ENCODE measurements at places on chromosomes 16 and 17.

GRCh38 chr16:72590151-72590937 is 418.4 kb upstream of the PMFBP1 start:
- DNase-seq: no peak

DNA sequence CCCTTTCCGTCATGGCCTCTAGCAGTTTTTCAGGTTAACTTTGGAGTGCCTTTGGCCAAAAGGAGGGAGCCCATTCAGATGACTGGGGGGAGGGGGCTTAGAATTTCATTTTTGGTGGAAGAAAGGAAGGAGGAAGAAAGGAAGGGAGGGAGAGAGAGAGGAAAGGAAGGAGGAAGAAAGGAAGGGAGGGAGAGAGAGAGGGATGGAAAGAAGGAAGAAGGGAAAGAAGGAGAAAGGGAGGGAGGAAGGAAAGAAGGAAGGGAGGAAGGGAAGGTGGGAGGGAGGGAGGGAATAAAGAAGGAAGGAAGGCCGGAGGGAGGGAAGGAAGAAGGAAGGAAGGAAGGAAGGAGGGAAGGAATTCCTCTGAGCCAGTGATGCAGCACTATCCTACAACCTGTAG is 25.7 kb downstream of the MMP15 start:
- DNase-seq: no peak

DNA sequence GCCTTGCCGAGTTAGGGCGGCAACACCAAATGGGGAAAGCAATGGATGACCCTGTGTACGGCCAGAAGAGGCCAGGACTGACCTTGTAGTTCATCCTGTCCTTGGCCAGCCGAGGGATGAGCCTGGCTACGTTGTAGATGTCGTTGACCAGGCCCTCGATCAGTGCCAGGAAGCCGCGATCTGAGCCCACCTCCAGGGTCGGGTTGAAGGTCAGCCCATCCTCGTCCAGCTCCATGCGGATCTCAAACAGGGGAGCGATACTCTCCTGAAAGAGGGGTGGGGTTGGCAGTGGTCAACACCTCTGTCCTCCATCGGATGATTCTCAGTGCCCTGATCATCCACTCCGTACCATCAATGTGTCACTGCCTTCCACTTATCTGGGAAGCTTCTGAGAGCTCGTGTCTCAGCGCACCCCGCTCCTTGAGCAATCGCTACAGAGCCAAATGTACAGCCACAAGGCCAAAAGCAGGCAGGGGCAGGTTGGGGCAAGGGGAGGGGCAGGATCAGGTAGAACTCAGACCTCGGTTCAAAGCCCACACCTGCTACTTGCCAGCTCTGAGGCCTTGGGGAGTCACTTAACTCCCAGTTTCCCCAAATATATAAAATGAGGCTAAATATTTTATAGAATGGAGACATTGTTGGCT is 39.9 kb downstream of the DNAH17 start:
- no peak for DNase-seq

GRCh38 chr16:28623172-28623711 is 13.4 kb upstream of the SULT1A1 start:
- DNase-seq: peak; percentile 50

DNA sequence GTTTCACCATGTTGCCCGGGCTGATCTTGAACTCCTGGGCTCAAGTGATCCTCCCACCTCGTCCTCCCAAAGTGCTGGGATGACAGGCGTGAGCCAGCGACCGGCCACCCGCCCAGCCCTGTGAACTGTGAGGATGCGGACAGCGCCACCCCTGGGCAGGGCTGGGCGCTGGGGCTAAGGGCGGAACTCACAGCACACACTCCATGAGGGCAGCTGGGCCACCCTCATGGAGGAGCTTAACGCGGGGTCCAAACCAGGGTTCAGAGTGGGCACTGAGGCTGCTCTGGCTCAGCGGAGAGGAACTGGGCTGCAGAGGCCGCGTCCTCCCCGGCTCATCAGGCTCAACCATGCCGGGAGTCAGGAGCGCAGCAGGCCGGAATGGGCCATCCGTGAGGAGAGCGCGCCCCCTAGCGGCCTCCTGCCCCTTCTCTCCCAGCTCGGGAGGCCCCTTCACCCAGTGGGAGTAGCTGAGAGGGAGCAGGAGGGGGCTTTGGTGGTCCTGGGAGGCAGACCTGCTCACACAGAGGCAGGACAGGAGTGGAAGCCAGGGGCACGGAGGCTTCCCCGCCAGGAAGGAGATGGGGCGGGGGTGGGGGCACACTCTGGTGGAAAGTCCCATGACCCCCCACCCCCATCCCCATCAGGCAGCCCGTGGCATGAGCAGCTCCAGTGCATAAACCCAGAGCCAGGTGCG is 13.8 kb downstream of the CORO7 start:
- peak; percentile 51 for DNase-seq

GRCh38 chr17:7530023-7530900 is 18.6 kb upstream of the TNFSF12 start:
- no peak for DNase-seq

DNA sequence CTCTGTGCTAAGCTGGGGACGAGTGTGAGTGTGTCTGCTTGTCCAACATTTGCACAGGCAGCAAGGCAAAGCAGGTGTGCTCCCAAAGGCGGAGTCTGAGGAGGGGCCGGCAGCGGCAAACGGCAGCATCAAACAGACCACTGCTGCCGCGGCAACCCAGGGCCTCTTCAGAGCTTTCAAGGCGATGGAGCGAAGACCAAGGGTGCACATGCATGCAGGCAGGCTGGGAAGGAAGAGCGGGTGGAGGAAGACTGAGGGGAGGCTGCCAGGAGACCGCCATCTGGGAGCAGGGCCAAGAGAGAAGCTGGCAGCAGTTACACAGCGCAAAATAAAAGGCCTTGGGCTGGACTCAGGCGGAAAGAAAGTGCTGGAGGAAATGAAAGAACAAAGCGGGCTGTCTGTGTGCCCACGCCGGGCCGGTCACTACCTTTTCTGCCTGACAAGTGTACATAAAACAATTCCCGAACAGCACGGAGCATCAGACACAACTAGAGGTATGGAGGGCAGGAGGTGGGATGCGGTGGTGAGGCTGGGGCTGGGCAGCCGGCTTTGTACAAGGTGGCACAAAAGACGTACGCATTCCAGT is 8.5 kb downstream of the TIMM22 start:
- no peak for DNase-seq

- DNase-seq: no peak
Observed at GRCh38 chr17:10733666-10734065, 3.8 kb upstream of the TMEM220 start.

- no peak for DNase-seq
Observed at GRCh38 chr16:85332175-85332574, 219.9 kb upstream of the CIBAR2 start.

DNA sequence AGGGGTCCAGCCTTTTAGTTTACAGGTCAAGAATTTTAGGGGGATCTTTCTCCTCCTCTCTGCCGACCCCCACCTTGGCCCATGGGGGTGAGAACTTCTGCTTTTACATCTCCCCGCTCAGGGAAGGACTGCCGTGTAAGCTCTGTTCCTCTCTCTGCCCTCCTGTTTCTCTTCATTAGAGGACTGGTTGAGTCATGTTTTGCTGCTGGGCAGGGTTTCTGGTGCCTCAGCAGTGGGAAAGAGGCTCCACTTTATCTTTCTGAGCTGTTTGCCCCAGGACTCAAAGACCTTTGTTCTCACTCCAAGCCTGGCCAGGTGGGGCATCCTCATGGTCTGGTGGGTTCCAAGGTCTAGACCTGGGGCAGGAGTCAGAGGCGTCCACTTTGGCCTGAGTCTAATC is 93.0 kb downstream of the UTP18 start:
- DNase-seq: no peak

DNA sequence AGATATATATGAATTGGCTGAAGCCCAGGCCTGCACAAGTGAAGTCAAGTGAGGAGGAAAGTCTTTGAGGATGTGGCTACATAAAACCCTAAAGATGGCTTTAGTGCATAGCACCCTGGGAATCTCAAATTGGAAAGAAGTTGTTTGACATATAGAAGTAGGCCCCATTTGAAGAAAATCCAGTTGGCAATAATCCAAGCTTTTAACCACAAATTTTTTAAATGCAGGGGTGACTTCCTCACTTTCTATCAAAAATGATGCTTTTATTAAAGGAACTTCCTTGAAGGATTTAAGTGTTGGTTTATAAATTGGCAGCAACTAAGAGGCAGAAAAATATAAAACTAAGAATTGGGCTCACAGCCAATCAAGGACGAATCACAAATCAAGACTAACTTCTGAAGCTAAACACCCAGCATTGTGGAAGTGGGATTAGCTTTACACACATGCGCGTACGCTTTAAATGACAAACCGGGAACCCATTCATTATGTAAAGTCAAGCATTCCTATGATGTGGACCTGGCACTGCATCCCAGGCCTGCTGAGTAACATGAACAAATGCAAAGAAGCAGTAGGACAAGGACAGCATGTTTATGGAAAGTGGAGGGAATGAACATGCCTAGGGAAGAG is 63.3 kb downstream of the NOG start:
- DNase-seq: no peak

GRCh38 chr16:65967376-65967775 is 399.1 kb upstream of the CDH5 start:
- DNase-seq: no peak

DNA sequence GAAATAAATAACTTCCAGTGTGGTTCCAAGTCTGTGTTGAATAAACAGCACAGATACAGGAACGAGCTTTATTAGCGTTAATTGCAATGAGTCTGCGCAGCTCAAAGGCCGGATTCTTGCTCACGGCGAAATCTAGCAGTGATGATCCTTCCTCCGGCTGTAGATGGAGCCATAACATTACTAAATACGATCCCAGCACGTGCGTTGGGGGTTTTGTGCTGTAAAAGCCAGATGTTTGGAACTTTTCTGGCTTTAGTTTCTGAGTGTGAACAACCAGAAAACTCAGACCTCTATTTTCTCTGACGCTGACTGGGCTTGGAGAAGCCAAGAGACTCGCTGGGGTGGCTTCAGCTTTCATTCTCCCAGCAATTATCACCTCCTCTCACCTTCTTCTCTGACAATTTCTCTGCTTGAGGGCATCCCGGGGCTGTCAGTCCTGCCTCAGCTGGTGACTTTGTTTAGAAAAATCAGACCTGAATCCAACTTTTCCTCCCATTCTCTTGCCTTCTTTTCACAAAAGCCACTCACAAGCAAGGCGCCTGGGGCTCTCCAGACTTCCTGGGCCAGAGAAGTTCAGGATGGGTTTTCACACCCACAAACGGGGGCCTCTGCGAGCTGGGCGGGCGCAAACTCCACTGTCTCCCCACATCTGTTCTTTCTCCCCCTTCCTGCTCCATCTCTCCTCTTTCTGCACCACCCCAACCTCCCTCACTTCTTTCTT is 47.1 kb upstream of the AKTIP start:
- peak; percentile 17 for DNase-seq

DNA sequence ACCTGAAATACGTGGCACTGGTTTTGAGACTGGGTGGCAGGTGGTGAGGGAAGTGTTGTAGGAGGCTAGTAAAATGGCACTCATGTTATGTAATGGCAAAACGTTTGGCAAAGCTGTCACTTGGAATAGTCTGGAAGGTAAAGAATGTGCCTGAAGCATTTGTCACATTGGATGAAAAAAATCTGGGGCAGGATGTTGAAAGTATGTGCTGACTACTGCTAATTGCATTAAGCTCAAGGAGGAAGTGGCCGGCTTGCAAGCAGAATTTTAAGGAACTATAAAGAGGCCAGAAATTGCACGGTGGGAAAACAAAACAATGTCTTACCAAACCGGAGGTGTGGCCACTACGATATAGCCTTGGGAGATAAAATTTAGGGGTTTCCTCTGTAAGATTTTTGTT is 26.6 kb upstream of the NLRP1 start:
- DNase-seq: no peak

DNA sequence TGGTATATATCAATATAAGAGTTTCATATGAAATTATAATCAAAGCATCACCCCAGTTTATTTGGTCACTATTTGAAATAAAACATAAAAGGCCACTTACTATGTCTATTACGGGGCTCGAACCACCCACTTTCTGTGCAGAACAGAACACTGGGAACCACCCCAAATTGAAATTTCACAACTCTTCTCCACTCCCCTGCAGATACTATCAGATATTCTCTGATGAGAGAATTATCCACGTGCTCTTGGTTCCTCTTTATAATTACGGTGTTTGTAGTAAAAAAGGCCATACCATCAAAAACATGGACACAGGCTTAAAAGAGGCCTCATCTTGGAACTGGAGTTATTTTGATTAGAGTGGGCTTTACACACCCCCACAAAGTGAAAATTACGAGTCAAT is 82.8 kb downstream of the WDR59 start:
- DNase-seq: no peak

GRCh38 chr16:51569203-51569931 is 418.3 kb upstream of the SALL1 start:
- no peak for DNase-seq

DNA sequence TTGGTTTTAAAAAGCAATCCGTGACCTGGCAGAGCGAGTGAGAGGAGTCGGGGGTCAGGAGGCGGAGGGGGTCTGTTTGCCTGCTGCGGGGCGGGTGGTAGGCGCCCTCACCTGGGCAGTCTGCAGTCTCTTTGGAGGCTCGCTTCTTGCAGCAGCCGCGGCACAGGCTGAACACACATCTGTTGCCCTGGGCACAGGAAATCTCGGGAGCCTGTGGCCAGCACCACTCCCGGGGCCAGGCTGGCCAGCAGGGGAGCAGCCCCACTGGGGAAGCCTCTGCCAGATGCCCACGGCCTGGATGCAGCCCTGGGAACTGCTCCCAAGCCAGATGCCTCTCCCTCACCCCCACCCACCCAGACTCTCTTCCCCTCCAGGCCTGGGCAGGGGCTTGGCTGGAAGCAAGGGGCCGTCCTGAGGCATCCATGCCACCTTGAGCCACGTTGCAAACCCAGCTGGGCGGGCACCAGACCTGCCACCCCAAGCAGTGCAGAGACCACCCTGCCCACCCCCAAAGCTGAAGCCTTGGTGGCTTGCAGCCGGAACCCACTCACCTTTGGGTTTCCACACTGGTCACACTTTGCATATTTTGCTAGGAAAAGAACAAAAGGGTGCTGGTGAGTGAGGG is 6.6 kb downstream of the GPS1 start:
- DNase-seq: no peak

GRCh38 chr16:83356266-83356665 is 451.5 kb upstream of the HSBP1 start:
- DNase-seq: no peak

DNA sequence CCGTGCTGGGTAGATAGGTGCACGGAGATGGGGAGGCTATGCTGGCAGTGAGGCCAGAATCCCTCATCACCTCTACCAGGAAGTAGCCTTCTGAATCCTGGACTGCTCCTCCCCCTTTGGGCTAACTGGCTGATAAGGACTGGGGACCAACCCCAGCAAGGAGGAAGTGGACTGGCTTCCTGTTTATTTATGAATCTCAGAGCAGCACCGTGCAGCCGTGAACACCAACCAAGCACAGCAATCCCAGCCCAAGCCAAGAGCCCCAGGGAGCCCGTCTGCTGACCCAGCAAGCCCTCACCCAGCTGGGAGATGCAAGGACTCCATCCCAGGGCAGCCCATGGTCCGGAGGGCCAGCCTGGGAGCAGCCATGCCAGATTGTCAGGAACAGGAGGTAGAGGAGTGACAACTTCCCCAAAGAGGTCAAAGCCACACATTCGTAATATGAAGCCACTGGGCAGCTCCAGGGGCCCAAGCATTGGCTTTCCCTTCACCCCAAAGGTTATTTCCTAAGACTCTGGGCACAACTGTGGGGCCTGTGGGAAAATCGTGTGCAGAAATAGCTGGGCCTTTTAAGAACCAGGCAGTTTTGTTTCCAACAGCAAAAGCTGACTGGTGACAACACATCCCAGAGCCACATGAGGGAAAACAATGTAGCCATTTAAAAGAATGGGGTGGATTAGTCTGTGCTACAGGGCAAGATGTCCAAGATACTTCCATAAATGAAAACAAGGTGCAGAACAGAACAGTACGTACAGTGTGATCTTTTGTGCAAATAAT is 23.9 kb downstream of the PHB1 start:
- DNase-seq: no peak
